ENCODE measurements at places on chromosomes 3 and 15.

- no peak for DNase-seq
Measured at GRCh38 chr3:37814547-37814946, 47.1 kb upstream of the CTDSPL start.

DNA sequence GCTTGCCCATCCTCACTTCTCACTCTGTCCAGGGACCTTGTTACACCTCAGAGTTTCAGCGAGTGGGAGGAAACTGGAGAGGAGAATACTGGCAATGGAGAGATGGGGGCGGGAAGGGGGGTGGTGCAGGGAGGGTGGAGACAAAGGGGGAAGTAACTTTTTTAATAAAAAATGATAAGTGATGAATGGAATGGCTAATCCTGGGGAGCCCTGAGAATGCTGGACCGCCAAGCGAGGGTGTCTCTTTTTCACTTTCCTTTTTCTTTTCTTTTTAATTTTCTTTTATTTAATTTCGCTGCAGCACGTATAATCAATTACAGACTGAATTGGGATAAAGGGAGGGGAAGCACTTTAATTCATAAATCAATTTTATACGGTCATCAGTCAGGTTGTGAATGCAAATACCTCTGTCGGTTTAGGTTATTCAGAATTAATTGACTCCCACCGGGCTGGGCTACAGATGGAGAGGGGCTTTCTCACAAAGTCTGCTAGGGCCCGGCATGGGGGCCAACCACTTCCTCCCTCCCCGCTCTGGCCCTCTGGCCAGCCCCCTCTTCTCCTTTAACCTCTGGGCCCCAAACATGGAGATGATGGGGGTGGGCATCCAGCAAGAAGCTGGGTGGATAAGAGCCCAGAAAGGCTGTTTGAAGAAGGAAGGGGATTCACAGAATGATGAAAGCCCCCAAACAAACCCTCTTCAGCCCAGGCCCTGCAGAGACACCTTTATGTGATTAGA, 106.8 kb upstream of the BOC start:
- DNase-seq = no peak

DNA sequence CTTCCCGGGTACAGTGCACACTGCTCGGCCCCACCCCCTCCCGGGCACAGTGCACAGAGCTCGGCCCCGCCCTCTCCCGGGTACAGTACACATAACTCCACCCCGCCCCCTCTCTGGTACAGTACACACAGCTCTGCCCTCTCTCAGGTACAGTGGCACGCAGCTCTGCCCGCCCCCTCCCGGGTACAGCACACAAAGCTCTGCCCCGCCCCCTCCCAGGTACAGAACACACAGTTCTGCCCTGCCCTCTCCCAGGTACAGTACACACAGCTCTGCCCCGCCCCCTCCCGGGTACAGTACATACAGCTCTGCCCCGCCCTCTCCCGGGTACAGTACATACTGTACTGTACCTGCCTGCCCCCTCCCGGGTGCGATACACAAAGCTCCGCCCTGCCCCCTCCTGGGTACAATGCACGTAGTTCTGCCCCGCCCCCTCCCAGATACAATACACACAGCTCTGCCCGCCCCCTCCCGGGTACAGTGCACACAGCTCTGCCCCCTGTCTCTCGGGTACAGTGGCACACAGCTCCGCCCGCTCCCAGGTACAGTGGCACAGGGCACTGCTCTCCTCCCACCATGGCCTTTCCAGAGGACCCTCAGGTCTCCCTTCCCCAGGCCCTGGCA, 16.4 kb upstream of the PRR20G start:
- no peak for DNase-seq

- no peak for DNase-seq
Measured at GRCh38 chr15:71698742-71699141, 111.6 kb upstream of the NR2E3 start.

- no peak for DNase-seq
Measured at GRCh38 chr3:8959668-8960067, 3.6 kb downstream of the RAD18 start.

DNA sequence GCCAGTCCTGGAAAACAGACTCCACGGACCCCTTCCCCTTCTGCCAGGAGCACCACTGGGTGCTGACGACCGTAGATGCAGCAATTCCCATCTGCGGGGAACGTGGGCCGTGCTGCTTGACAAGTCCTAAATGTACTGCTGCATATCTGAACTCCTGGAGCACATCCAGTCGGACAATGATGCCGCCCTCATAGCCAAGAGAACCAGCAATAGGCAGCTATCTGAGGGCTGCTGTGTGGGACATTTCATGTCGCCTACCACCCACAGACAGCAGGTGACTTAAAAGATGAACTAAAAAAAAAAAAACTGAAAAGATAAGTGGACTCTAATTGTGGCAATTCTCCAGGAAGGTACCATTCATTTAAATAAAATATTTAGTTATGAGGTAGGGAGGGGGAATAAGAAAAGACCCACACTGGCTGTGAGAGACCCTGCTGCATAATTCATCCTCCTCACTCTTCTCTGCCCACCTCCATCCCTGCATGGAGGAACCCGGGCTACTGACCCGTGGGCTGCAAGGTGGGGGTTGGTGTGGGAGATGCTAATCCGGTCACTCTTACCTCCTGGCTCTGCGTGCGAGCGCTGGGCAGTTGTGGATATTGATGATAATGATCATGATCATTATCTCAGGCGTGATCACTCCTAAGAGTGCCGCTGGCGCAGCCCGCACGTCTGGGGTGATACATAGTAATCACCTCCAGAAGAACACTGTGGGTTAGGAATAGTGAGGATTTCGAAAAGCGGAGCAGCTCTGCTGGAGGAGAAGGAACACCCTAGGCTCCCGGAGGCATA, 28.3 kb downstream of the ALS2CL start:
- DNase-seq = no peak

DNA sequence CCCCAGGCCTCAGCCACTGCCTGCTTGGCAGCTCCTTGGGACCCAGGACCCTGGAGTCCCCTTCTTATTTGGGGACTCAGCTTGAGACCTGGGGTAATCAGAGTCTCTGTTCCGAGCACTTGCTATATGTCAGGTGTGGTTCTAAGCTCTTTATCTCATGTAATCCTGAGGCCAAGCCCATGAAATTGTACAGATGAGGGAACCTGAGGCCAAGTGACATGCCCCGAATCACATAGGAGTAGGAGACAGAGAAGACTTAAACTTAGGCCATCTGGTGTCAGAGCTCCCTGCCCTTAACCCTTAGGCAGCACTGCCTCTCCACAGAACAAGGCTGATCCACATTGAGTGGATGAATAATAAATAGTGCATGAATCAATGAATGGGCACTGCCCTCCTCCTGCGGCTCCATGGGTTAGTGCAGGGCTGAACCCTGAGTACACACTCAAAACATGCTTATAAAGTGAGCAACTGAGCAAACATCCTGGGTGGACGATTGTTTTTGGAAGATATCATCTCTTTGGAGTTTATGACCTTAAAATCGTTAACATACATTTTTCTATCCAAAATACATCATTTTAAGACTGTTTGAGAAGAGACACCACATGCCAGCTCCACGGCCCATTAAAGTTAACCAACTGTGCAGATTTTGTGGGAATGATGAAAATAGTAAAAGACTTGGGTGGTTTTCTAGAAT, 33.2 kb upstream of the IQSEC1 start:
- DNase-seq = no peak

DNA sequence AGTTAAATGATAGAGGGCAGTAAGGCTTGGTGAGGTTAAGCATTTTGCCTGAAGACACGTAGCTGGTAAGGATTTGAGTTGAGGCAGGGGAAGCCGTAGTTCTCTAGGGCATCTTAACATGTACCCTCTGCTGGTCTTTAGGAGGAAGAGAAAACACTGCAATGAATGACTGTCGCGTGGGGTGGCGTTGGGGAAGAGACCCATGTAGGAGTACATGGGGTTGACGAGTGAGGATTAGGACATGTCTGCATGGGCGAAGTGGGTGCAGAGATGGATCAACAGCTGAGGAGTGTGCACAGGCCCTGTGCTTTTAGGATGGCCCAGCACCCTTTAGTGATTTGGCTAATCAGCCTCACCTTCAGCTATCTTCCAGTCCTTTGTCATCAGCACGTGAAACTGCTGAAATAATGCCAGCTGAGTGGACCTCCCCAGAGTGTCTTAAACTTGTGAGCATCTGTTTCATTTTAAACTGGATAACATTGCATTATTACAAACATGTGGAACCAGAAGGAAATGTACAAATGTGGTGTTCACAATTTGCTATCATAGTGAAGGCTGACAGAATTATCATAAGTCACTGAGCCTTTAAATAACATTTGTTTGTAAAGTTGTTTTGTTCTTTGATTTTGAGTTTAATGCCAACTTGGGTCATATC, 15.3 kb downstream of the P2RY14 start:
- DNase-seq = no peak

GRCh38 chr3:5149306-5149880, 27.3 kb downstream of the ARL8B start:
- DNase-seq = no peak

DNA sequence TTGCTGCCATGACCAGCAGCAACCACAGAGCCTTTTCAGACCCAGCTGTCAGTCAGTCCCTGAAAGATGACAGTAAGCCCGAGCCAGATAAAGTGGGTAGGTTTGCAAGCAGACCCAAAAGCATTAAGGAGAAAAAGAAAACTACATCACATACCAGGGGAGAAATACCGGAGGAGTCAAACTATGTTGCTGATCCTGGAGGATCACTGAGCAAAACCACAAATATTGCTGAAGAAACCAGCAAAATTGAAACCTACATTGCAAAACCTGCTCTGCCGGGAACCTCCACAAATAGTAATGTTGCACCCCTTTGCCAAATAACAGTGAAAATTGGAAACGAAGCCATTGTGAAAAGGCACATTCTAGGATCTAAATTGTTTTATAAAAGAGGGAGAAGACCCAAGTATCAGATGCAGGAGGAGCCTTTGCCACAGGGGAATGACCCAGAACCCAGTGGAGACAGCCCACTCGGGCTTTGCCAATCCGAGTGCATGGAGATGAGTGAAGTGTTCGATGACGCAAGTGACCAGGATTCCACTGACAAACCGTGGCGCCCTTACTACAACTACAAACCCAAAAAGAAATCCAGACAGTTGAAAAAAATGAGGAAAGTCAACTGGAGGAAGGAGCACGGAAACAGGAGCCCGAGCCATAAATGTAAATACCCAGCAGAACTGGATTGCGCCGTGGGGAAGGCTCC, 42.1 kb upstream of the RASA2 start:
- no peak for DNase-seq

- no peak for DNase-seq
Measured at GRCh38 chr3:34258271-34258998, 460.0 kb downstream of the PDCD6IP start.

DNA sequence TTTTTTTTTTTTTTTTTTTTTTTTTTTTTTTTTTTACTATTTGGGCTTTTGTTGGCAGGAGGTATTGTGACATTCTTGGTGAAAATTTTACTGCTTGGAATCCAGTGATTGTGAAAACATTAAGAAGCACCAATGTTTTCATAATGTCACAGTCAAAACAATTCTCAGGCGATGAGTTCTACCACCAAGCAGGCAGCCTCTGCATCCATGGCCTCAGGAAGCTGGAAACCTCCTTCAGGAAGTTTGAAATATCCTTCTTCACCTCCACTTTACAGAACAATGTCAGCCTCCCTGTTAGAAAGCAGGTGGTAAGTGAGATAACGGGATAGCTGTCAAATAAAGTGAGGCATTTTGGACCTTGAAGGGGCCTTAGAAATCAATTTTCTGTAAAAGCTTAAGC, 98.3 kb downstream of the MEX3B start:
- no peak for DNase-seq

DNA sequence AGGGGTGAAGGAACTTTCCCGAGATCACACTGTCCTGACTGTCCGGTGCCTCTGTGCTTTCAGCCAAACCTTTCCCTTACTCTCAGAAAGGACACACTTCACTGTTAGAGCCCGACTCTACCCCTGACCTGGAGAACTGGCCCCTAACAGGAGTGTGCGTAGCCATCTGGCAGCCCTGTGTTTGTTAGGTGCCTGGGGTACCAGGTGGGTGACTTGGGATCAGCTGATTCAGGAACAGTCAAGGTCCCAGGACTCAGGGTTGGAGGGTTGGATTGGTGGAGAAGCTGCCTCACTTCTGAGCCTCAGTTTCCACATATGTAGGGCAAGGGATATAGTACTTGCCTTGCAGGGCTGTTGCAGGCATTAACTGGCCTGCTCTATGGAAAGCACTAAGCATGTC, 98.3 kb upstream of the SLC6A11 start:
- DNase-seq = no peak

DNA sequence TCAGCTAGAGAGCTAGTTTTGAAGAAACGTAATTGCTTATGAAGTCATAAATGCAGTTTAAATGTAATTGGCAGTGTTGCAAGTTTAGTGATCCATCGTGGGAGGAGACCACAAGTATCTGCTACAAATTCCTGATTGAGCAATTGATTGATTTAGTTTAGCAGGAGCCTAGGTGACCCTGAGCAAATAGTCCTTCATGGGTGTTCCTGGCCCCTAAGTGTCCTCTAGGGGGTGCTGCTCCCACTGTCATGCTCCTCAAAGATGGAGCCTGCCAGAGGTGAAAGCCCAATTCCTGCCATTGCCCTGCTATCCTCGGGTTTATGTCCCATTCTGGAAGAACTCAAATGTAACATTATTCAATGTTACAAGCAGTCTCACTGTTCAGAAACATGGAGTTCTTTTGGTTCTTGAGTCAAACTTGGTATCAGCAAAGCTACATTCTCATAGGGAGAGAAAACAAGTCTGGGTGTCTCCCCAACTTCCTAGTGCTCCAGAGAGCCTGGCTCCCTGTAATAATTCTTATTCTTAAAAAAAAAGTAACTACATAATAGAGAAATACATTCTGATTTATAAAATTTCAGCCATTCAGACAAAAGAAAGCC, 29.8 kb upstream of the SENP5 start:
- peak; percentile 64 for DNase-seq

- DNase-seq = no peak
Measured at GRCh38 chr15:69314131-69314530, 15.4 kb downstream of the PAQR5 start.

DNA sequence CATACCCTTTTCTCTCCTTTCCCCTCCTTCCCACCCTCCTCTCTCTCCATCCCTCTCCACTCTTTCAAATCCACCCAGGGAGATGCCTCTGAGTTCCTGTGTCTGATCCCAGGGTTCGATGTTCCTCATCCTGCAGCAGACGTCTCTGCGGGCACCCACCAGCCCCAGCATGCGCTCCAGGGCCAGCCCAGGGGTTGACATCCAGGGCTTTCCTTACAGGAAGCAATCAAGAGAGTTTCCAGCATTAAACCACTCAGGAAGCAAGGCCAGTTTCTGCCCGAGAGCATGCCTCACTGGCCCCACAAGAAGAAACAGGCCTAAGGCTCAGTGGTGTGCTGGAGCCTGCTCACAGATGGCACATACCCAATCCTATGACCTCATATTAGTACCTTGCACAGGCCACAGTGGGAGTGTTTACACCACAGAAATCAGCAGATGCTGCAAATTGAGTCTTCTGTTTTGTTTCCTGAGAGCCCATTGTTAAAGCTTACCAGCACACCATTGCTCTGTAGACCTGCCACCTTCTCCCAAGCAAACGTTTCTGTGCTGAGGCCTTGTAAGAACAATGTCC, 13.2 kb downstream of the SLC6A1 start:
- no peak for DNase-seq
